ENCODE measurements at places on chromosomes 6 and 20. TPM values are rescaled to one million over a fixed set of nuclear protein-coding genes. Genes with fewer than 3 reads are reported as not detected.

The ASF1A gene
- 20.4 TPM for total RNA-seq

The THBD gene
- total RNA-seq = 101 TPM

The BCAS4 gene
- 4.7 TPM for total RNA-seq

The XPO5 gene
- total RNA-seq = 18.9 TPM

DNA sequence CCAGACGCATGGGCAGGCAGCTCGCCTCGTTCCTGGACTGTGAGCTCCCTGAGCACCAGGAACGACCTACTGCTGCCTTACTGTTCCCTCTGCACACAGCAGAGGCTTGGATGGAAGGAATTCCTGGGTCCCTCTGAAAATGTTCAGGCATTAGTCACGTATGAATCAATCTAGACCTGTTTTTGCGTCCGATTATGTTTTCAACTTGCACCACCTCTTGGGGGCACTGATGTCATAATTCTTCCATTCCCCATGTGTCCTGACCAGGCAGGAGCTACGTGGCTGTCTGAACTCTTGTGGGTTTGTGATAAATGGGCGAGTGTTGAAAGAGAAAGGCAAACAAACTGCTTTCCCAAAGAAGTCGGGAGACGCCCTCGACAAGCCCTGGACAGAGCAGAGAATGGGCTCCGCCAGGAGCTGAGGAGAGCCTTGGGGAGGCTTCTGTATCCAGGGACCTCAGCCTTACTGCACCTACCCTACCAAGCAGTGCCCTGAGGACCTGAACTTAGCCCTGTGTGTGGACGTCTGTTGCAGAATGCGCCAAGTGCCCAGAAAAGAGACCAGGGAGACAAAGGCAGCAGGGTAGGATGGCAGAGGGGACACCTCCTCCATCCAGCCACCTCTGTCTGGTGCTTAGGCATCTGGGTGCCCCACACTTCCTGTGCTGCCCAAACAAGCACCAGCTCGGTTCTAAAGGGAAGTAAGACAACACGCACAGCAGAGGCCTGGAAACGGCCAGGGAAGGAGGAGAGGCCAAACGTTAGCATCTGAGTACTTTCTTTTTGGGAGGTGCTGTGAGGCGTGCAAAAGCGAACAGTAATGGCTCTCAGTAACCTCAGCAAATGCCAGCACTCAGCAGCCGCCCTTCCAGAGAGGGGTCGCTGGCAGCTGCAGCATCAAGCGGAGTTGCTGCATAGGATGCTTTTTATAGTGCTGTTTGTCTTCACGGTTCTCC lies 124.2 kb downstream of the LY86 start:
- no peak overlapping the region for H3K4me3 ChIP-seq
- H3K27me3 ChIP-seq = no peaks in the 10 kb centered on the region
- no peaks in the 10 kb centered on the region for H3K36me3 ChIP-seq
- peak; percentile 58 for DNase-seq
- H3K4me1 ChIP-seq = peaks cover 12% of the 10 kb centered on the region

DNA sequence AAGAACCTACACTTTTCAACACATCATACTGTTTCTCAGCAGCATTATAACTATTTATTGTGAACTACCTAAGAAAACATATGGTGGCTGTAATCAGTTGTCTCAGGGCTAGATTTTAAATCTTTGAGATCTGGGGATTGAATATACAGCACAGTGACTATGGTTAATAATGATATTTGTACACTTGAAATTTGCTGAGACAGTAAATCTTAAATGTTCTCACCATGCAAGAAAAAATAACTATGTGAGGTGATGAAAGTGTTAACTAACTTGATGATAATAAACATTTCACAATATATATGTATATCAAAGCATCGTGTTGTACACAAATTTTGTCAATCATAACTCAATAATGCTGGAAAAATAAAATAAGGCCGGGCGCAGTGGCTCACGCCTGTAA lies 113.8 kb downstream of the ATXN1 start:
- H3K27me3 ChIP-seq = no peaks in the 10 kb centered on the region
- H3K27ac ChIP-seq = no peak overlapping the region
- no peak overlapping the region for H3K4me3 ChIP-seq
- peaks cover 12% of the 10 kb centered on the region for H3K36me3 ChIP-seq

- H3K4me3 ChIP-seq = no peak overlapping the region
- no peaks in the 10 kb centered on the region for H3K36me3 ChIP-seq
- H3K4me1 ChIP-seq = no peaks in the 10 kb centered on the region
- H3K27ac ChIP-seq = no peak overlapping the region
Measured at GRCh38 chr6:6645261-6645917, 56.9 kb downstream of the LY86 start.

DNA sequence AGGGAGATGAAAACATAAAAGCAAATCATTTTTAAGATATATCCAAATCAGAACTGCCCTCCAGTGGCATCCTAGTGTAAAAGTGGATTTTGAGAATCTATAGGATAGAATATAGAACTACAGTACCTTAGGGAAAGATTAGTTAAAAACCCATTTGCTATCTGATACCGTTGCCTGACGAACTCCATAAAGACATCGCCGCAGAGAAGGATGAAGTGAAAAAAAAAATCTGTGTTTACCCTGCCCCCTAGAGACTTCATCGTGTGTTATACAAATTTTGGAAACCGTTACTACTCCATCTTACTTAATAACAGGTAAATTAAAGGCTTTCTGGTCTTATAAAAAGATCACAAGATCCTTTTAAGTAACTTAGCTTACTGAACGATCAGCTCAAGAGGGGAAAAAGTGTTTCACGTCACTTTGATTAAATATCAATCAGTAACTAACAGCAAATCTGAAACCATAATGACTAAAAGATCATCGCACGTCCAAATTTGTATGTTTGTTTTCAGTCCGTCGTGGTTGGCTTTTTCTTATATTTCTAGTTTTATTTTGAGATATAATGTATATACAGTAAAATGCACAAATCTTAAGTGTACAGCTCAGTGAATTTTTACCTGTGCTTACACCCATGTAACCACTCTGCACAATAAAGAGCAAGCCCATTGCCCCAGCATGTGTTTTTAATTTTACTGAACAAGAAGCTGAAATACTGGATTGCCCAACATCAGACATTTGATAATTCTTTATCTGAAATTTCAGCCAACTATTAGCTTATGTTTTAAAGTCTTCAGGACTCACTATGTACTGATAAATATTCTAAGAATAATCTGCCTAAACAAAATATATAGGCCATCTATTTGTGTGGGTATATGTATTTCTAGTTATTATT lies 881 bp upstream of the MCM3 start:
- no peaks in the 10 kb centered on the region for H3K27me3 ChIP-seq
- H3K4me3 ChIP-seq = peak overlapping the region; percentile 15

- H3K4me1 ChIP-seq = no peaks in the 10 kb centered on the region
- H3K4me3 ChIP-seq = no peak overlapping the region
- DNase-seq = no peak
- no peaks in the 10 kb centered on the region for H3K36me3 ChIP-seq
- H3K27me3 ChIP-seq = no peaks in the 10 kb centered on the region
Measured at GRCh38 chr6:54289426-54289825, 18.8 kb upstream of the TINAG start.

GRCh38 chr20:3539311-3540107 lies 68.7 kb downstream of the ATRN start:
- H3K27me3 ChIP-seq = no peaks in the 10 kb centered on the region
- no peaks in the 10 kb centered on the region for H3K4me1 ChIP-seq
- no peak overlapping the region for H3K4me3 ChIP-seq
- no peak overlapping the region for H3K27ac ChIP-seq
- no peak for DNase-seq

The THBS2 gene
- 33.2 TPM for total RNA-seq

DNA sequence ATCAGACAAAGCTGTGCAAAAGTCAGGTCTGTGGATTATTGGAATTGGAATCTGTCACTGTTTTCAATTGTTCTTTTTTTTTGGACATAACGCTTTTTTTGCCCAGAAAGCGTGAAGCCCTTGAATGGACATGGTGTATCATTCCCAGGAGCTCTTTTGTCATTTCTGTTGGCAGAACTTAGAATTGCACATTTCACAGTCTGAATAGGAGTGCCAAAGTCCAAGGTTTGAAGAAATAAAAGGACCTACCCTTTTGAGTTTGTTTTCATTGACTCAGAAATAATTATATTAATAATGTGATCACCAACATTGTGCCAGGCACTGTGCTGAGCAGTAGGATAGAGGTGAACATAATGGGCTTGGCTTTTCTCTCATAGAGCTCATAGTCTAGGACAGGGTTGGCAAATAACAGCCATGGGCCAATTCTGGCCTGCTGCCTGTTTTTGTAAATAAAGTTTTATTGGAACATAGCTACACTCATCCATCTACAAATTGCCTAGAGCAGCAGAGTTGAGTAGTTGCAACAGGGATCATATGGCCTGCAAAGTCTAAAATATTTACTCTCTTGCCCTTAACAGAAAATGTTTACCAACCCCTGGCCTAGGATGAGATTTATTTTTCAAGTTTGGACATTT lies 62.6 kb upstream of the ATXN1 start:
- no peak overlapping the region for H3K4me3 ChIP-seq
- H3K36me3 ChIP-seq = no peaks in the 10 kb centered on the region
- H3K27me3 ChIP-seq = no peaks in the 10 kb centered on the region
- H3K4me1 ChIP-seq = no peaks in the 10 kb centered on the region
- H3K27ac ChIP-seq = no peak overlapping the region
- no peak for DNase-seq

The SLC22A2 gene
- total RNA-seq = not detected
